ENCODE measurements at places on chromosomes 1 and 21.

DNA sequence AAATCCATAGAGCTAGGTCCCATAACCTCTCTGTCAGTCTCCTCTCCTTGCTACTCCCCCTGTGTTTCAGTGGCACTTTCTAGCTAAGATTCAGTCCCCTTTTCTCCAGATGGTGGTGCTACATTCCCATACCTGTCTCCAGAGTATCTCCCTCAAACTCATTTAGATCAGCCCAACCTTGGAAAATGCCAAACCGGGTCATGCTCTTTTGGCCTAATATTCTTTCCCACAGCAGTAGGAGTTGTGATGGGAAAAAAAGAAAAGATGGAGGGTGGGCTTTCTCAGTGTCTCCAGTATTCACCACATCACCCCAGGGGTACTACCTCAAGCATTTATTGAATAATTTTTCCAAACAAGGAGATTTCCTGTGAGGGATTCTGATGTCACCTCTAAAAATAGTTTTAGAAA, 3.2 kb upstream of the RXFP4 start:
- peak; percentile 60 for DNase-seq

GRCh38 chr1:225877580-225877979, 4.6 kb downstream of the TMEM63A start:
- DNase-seq, result no peak

DNA sequence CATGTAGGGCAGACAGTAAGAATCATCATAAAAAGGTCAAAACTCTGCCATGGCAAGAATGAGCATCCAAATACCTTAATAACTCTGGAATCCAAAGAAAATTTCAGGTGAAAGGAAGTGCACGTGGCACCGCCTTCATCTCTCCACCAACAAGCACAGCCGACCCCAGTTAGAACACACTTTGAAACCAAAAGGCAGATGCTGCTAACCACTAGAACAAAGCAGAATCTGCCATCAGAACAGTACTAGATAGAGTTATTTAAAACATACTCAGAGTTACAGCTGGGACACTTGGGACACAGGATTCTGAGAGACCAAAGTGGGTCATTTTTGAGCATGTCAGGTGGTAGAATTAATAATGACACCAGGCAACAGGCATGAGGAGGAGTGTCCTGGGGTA, 106.7 kb upstream of the SOD1 start:
- no peak for DNase-seq

GRCh38 chr1:234823191-234824176, 213.5 kb upstream of the IRF2BP2 start:
- DNase-seq, result no peak

DNA sequence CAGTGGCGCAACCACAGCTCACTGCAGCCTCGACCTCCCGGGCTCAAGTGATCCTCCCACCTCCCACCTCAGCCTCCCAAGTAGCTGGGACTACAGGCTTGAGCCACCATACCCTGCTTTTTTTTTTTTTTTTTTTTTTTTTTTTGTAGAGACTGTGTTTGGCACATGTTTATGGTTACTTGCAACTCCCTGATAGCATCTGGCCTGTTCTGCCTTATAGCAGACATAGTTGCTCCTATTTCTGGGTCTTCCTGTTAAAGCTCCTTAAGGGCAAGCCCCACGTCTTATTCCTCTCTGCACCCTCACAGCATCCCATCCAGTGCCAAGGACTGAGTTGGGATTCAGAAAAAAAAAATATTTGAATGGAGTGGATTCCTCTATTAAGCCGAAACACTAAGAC, 17.1 kb upstream of the CNR2 start:
- DNase-seq, result no peak

DNA sequence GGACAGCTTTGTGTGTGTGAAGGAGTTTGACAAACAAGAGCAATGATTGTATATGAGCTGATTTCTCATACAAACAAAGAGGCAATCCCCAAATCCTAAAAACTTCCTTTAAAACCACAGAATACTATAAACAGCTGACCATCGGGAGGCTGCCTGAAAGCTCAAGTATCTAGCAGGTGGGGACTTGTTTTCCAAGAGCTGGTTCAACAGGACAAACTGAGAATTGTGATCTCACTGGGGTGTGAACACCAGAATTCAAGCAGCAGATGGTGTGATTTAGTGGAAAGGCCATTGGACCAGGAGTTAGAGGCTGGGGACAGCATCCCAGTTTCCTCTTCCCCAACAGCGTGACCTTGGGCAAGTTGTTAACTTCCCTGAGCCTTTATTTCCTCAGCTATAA, 13.9 kb downstream of the LMX1A start:
- no peak for DNase-seq

- no peak for DNase-seq
Observed at GRCh38 chr21:15064576-15065391, at the start of gene NRIP1. TSS of gene NRIP1 (minus strand) at chr21:15065000. CDS start at chr21:14968192, 96,808 bp downstream.

DNA sequence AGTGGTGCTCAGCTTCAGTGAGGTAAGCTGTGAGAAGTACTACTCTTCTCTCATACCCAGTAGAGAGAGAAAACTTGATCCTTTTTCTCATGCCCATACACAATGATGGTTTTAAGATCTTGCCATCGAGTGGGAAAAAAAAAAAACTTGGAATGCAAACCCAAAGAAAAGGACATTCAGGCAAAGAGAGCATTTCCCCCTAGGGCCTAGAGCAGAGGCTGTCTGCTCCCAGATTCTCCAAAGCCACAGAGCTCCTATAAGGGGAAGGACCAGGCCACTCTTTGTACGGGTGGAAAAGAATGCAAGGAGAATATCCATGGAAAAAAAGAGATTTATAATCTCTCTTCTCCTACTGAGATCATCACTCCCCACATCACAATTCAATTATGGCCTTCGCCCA, 34.9 kb downstream of the MROH9 start:
- DNase-seq, result no peak

GRCh38 chr1:223208164-223209076, 65.4 kb upstream of the TLR5 start:
- no peak for DNase-seq

DNA sequence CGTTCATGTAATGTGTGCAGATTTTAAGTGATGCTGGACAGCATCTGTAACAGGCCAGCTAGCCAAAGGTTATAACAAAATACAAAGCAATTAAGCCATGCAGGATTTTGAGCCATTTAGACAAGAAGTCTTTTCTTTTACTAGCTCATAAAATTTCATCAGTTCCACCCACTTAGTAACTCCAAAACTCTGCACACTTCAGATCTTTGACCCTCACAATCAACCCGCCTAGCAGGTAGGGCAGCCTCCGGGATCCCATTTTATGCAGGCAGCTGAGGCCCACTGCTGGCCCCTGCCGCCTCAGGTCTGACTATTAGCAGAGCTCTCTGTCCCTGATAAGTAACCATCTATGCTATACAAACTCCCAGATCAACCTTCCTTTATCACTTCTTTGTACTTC, 9.2 kb downstream of the LBR start:
- DNase-seq, result no peak

GRCh38 chr1:57616921-57617320, 193.1 kb upstream of the DAB1 start:
- no peak for DNase-seq

DNA sequence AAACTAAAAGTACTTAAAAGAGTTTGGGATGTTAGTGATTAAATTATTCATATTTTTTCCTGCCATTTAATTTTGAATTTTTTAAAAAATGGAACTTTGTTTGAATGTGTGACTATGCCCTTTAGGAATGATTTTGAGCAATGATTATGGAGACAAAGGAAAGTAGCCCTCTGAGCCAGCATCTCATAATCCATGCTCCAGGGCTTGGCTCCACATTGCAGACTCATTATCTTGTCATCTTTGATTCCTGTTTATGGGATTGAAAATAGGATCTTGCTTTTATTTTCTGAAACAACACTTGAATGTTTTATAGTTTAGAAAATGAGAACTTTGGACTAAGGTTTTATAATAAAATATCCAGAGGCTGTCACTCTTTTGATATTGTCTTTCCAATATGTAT, 14.5 kb downstream of the AXDND1 start:
- no peak for DNase-seq
